ENCODE measurements at places on chromosomes 5 and 9.

DNA sequence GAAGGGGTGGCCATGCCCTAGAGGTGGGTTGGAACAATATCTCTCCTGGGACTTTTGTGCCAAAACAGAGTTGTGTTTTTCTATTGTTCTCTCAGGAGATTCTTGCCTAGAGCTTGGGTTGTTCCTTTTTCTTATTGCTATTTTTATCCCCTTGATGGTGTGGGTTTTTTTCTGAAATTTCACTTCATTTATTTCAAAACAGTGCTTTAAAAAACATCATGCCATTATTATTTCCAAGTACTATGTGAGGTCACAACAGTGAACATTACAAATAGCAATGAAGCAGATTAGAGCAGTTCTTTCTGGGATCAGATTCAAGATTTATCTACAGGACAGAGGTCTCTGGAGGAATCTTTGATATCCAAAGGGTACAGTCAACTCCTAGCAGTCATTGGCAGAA lies 76.6 kb downstream of the ACTBL2 start:
- no peak for DNase-seq

GRCh38 chr5:172943906-172944305 lies 15.3 kb upstream of the RPL26L1 start:
- no peak for DNase-seq

DNA sequence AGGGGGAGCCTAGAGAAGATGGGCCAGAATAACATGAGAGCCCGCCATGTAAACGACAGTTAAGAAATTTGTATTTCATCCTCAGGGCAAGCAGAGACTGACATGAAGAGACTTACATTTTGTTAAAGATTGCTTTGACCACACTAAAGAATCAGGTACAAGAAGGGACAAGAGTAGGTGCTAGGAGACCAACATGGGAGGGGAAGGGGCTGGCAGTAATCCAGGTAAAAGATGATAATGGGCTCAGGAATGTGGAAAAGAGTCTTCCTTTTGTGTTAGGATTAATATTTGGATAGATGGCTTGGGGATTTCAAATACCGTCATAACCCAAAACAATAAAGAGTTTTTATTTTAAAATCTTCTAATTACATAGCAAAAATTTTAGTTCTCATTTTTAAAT lies 137.3 kb downstream of the ZNF462 start:
- DNase-seq, result no peak

DNA sequence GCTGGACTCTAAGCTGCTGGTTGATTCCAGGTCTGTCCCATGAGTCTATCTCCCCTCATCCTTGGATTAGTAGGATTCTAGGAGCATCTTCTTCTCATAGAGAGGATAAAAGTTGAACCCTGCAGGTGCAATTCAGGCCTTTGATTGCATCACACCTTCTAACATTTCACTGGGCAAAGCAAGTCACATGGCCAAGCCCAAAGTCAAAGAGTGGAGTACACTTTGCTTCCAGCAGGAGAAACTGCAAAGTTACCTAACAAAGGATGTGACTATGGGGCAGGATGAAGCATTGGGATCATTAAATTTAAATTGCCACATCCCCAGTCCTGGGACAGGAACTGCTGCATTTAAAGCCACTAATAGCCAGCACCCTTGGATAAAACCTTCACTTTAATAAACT lies 51.0 kb upstream of the EGFLAM start:
- no peak for DNase-seq

GRCh38 chr9:131478421-131478868 lies 24.3 kb upstream of the POMT1 start:
- DNase-seq, result peak; percentile 68

- DNase-seq, result no peak
Measured at GRCh38 chr5:61461417-61461816, 129.4 kb downstream of the ZSWIM6 start.

DNA sequence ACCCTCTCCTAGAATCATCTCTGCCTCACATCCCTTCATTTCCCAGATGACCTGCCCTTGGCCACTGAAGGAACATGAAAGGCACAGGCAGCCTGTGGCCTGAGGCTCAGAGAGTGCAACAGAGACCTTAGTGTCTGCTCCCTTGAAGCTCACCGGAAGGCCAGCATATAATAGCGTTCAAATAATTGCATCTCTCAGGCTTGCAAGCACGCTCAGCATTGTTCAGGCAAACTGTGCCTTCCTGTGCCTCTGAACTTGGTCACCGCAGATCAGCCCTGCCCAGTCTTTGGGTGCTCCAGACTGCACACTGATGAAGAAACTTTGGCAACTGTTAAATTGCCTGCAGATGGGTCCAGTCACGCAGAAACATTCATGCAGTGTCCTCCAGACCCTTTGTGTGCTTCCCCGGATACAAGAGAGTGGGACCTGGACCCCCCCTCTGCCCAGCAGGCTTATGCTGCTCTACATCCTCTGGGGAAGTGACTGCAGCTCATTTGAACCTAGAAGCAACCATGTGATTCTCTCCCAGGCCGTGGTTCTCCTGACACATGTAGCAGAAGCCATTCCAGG lies 216.0 kb upstream of the ANKRD55 start:
- DNase-seq, result no peak

DNA sequence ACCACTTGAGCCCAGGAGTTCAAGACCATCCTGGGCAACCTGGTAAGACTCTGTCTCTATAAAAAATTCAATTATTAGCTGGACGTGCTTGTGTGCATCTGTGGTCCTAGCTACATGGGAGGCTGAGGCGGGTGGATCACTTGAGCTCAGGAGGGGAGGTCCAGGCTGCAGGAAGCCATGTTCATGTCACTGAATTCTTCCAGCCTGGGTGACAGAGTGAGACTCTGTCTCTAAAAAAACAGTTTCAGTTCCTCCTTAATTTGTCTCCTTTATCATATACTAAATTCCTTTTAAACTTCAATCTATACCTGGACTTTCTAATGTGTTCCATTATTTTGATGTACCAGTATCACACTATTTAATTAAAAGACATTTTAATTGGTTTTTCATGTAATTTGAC lies 422.2 kb upstream of the TLE4 start:
- no peak for DNase-seq

- no peak for DNase-seq
Measured at GRCh38 chr5:129658801-129659200, 89.1 kb upstream of the MINAR2 start.

DNA sequence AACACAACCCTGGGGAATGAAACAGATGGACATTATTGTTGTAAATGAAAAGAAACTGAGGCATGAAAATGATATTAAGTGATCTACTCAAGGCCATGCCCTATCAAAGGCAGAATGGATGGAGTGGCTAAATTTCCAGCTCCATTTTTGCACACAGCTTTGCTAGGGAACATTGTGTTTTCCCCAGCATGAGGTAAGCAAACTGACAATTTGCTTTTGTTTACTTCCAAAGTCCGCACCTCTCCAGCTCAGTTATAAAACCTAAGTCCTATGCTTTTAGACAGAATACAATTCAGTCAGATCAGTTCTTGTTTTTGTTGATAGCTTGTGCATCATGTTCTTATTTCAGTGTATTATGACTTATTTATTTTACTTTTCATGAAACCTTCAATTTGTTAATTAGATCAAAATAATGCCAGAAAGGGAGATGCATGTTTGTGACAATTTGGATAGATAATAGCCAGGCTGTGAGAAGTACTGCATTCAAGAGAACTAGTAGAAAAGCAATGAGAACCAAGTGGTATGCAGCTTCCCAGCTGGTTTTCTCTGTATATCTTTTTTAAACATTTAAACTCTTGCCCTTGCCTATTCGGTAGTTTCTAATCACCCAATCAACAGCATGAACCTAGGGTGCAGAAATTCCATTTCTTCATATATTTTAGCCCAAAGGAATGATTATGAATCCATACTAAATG lies 380.8 kb downstream of the SPATA31D1 start:
- no peak for DNase-seq

DNA sequence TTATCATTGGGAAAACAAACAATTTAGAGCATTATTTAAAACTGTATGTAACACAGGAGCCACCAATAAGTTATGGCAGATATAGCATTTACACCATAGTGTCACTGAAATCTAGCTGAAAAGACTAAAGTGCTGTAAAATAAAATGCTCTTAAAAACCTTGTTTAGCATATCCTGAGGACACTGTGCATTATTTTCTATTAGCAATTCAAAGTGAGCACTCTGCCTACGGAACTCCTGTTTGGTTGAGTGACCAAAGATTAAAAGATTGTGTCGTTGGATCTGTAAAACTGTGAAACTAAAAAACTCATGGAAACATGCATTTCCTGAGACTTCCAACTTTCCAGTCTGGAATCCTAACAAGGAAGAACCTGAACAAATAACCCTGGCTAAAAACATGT lies 95.9 kb upstream of the C6 start:
- DNase-seq, result no peak

- no peak for DNase-seq
Measured at GRCh38 chr5:142626099-142626498, 59.8 kb downstream of the FGF1 start.

DNA sequence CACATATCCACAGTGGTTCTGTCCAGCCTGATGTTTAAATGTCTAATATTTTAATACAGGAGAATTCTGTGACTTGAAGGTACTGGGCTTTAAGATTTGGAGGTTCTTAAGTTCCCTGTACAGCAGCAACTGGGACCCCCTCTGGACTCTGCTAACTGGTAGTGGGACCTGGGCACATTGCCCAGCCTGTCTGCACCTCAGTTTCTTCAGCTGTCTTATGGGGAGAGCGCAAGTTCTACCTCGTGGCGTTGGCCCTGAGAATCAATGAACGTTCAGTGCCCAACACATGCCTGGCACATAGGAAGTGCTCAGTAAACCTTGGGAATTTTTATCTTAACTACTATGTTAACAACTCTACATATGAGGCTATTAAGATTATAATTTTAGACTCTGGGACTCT lies 1.4 kb downstream of the SLC2A6 start:
- no peak for DNase-seq

DNA sequence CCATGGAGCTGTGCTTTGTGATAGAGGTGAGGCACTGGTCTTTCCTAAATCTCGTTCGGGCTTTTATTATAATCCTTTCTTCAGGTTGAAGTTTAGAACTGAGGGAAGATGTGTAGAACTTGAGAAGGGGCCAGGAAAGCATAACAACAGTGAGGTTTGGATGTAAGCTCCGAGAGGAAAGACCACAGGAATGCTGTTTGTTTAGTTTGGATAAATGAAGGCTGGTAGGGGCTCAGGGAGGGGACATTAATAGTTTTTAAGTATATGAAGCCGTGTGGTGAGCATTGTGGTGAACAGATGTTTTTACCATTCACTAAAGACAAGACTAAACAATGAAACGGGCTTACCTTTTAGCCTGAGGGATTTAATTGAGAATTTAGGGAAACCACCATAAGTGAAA lies 130.8 kb downstream of the ARHGAP26 start:
- no peak for DNase-seq

- no peak for DNase-seq
Measured at GRCh38 chr9:18058564-18059442, 415.1 kb upstream of the ADAMTSL1 start.

DNA sequence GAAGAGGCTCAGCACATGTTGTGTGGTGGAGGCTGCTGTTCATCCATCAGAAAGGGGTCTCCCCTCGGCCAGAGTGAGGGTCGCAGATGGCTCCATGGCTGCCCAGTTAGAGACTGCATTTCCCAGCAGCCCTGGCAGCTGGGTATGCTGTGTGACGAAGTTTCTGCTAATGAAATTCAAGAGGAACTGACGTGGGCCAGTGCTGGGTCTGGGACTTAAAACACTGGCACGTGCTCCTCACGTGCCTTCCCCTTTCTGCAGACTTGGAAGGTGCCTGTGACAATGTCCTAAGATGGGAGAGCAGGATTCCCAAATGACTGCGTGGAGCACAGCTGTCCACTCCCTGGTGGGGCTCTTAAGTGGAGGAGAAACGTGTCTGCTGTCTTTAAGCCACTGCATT lies 114.5 kb upstream of the RAPGEF1 start:
- DNase-seq, result no peak

- DNase-seq, result no peak
Measured at GRCh38 chr9:76166526-76166925, 227.7 kb downstream of the RFK start.

DNA sequence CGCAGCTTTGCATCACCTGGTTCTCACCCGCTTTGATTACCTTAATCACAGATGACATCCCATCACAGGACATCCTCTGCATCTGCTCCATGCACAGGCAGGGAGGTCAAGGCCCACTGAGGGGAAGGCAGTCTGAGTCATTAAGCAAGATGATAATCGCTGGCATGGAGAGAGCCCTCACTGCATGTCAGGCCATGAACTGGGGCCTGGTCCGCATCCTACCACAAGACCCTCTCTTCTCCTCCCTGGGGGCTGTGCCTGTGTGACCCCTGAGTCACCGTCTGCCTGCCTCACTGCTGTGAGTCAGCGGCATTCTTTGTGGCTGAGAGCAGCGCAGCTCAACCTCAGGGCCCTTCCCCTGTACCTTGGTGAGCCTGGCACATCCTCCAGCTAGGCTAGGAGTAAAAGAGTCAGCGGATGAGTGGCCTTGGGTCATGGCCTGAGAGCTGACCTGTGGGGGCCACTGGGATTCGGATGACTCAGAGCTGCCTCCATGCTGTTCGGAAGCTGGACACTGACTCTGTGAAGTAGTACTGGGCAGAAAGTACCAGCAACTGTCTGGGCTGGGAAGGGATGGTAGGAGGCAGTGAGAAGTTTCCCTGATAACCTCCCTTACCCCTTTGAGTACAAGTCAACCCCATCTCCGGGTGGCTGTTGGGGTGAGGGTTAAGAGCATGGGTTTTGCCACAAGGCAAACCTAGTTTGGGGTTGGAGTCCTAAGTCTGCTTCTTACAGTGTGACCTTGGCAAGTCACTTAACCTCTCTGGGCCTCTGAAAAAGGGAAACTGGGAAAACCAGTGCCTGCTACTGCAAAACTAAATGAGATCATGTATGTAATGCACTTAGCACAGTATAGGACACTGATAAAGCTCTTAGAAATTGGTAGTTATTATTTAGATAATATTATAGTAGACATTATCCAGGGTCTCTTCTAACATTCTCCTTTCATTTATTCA lies 14.6 kb upstream of the ARSI start:
- DNase-seq, result no peak

- DNase-seq, result peak; percentile 99
Measured at GRCh38 chr5:139341689-139342422, at the start of gene PAIP2. Gene PAIP2, plus strand, starts transcription at chr5:139341854. Its CDS starts 21,931 bp downstream, at chr5:139363785.

DNA sequence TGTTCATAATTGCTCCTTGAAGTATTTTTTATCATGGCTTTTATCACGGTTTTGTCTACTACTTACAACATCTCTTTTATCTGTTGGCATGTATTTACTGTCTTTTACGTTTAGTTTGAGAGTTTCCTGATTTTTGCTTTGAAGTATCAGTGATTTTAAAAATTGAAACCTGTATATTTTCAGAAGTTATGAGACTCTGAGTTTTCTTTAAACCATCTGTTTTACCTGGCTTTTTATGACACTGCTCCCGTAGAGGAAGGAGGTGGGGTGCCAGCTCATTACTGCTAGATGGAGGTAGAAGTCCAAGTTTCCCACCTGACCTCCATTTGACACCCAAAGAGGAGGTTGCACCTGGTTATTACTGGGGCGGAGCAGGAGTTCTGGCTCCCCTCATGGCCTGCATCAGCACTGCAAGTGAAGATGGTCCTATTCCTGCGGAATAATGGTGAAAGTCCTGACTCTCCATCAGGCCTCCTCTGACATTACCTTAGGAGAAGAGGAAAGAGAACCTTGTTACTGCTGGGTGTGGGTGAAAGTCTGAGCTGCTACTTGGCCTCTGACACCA lies 10.0 kb upstream of the ZNF131 start:
- peak; percentile 43 for DNase-seq
